ENCODE measurements at places on chromosomes 1 and 21. TPM values are rescaled to one million over a fixed set of nuclear protein-coding genes. Genes with fewer than 3 reads are reported as not detected.

GRCh38 chr21:41681939-41682718 lies 84.7 kb downstream of the RIPK4 start:
- DNase-seq = no peak

DNA sequence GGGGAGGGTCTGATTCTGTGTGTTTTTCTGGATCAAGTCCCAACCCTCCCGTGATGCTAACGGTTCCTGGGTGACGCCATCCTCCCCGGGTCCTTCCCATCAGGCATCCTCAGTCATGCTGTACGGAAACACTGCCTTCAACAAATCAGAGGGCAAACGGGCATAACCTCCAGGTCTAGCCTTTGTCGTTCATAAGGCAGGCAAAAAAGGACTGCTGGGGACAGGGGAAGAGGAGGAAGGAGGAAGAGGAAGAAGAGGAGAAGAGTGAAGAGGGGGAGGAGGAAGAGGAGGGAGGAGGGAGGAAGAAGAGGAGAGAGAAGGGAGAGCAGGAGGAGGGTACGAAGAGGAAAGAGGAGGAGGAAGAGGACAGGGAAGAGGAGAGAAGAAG lies 84.4 kb downstream of the ITPKB start:
- no peak for DNase-seq

GRCh38 chr1:206685769-206686477 lies 1.2 kb downstream of the MAPKAPK2 start:
- DNase-seq = no peak

GRCh38 chr1:218344814-218345672 lies at the start of gene TGFB2:
TGFB2 (plus strand) TSS chr1:218345336; CDS start chr1:218346702, 1,366 bp downstream.
- no peak for DNase-seq

- DNase-seq = no peak
Measured at GRCh38 chr1:4396551-4396950, 257.9 kb upstream of the AJAP1 start.

DNA sequence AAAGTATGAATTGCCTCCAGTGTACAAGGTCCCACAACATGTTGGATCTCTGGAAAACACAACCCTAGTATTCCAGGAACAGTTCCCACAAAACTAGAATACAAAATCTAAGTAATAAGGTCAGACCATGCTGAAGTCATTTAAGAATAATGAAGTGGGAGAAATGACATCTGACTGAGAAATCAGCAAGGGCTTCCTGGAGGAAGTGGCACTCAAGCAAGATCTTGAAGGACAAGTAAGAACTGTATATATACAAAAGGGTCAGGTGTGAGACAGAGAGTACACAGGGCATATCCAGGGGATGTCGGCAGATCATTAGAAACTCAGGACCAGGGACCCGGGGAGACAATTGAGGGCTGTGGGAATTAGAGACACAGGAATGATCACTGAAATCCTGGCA lies 18.7 kb downstream of the MIS18A start:
- DNase-seq = no peak

Gene NES
- total RNA-seq = 293 TPM

DNA sequence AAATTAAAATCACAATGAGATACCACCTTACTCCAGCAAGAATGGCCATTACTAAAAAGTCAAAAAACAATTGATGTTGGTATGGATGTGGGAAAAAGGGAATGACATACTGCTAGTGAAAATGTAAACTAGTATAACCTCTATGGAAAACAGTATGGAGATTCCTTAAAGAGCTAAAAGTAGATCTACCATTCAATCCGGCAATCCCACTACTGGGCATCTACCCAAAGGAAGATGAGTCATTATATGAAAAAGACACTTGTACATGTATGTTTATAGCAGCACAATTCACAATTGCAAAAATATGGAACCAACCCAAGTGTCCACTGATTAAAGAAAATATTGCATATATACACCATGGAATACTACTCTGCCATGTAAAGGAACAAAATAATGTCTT lies 37.2 kb downstream of the SUSD4 start:
- DNase-seq = no peak

DNA sequence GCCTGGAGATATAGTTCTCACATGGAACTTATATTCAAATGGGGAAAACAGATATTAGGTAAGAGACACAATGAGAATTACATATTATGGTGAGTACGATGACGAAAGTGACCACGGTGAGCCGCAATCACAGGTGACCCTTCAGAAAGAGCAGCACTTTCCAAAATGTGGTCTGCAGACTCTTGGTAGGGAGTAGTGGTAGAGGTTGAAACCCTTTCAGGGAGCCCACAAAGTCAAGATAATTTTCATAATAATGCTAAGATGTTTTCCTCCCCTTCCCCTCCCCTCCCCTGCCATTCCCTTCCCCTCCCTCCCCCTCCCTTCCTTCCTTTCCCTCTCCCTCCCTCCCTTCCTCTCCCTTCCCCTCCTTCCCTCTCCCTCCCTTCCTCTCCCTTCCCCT lies 83.5 kb upstream of the AKT3 start:
- DNase-seq = no peak
